ENCODE measurements at places on chromosomes 3 and 15.

GRCh38 chr3:33428734-33429133, 11.5 kb downstream of the UBP1 start:
- no peak for DNase-seq

DNA sequence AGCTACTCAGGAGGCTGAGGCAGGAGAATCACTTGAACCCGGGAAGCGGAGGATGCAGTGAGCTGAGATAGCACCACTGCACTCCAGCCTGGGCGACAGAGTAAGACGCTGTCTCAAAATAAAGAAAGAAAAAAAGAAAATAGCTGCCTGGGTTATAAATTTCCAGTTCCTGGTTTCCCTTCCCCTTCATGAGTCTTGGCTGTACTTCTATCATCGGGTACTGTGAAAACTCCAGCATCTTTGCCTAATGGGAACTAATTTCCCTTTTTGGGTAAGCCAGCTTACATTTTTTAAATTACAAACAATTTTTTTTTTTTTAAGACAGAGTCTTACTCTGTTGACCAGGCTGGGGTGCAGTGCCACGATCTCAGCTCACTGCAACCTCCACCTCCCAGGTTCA, 15.0 kb downstream of the DENND4A start:
- DNase-seq = no peak

DNA sequence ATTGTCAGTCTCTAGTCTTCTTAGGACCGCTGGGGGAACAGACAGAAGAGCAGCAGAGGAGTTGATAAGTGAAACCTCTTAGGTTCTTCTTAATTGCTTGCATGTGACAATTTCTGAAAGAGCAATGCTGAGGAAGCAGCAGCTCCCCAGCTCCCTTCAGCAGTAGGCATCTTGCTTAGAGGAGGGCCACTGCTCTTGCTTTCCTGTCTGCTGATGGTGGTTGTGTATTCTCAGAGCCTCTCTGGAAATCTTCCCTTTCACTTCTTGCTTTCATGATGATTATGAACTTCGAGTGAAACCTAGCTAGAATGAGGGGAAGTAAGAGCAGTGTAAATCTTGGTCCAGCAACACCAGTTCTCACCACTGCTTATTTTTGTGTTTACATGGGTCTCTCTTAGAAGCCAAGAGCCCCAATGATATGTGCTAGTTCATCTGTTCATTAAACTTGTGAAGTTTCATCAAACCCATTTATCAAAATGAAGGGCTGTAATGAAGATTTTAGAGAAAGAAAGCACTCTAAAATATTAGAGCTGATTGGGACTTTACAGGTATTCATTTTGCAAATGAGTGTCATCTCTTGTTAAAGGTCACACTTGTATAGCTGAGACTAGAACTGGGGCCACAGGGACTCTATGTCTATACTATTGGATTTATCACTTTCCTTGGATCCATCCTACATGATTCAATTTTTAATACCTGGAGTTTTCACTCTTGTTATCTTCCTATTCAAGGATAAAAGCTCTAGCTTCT, 246.7 kb downstream of the LPP start:
- DNase-seq = no peak

DNA sequence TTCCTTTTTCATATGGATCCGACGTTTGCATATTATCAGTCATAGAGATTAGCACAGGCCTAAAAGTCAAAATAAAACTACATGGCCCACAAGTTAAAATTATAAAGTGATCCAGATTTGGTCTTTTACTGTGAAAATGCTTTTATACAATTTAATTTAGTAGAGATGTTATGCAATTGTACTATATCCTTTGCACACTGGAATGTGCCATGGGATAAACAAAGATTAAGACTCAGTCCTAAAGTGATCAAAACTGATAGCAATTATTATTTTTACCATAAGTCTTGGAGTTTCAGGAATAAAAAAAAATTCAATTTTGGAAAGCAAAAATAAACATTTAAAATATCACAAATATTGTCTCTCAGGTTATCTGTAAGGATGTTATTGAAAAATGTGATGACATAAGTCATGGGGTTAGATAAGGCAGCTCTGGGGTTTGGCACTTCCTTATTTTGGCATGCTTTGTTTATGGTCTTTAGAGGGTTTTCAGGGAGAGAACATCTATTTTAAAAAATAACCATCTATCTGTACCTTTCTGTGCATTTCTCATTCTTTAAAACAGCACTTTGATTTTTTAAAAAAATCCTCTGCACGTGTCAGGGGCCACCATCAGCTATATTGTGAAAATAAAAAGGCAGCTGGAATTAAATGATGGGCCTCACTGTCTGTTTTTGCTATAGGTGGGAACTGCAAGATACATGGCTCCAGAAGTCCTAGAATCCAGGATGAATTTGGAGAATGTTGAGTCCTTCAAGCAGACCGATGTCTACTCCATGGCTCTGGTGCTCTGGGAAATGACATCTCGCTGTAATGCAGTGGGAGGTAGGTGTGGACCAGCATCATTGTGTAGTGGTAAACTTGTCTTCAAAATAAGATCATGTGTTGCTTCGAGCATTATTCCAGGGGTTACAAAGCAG, 67.3 kb downstream of the TGFBR2 start:
- DNase-seq = no peak

DNA sequence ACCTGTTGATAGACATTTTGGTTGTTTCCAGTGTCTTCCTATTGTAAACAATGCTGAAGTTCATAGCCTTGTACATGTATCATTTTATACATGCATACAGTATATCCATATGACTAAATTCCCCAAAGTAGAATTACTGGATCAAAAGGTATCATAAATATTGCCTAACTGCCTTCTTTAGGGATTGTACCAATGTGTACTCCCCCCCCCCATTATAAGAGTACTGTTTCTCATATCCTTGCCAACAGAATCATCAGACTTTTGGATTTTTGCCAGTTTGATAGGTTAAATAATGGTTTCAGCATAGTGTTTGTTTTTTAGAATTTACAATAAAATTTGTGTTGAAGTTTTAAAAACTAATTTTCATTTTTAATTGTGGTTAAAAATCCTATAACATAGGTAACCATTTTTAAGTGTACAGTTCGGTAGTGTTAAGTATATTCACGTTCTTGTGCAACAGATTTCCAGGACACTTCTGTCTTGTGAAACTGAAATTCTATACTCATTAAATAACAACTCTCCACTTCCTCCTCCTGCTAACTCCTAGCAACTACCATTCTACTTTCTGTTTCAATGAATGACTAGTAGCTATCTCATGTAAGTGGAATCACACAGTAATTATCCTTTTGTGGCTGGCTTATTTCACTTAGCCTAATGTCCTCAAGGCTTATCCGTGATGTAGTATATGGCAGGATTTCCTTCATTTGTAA, 30.8 kb upstream of the MAP3K13 start:
- DNase-seq = no peak

DNA sequence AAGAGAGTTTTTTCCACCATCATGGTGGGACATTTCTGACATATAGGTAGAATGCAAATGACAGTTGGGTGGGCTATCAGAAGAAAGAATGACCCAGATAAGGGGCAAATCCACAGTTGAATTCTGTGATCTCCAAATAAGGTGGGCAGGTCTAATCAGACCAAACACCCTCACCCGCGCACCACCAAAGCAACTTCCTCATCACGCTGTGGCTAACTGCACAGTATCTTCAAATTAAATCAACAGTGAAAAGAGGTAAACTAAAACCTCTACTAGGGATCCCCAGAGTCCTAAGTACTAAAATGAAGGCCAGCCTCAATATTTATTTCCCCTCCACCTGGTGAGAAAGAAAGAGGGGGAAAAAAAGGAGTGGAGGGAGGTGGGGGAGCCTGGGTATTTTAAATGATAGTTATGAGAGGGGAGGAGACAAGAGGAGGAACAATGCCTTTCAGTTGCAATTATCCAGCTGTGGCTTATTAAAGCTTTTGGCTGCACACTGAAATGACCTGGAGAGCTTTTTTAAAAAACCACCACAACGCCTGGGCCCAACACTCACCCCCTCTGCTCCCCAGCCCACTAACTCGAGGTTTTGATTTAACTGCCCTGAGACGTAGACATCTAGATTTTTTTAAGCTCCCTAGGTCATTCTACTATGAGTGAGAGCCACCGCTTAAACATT, 61.0 kb downstream of the LRIG1 start:
- DNase-seq = no peak

DNA sequence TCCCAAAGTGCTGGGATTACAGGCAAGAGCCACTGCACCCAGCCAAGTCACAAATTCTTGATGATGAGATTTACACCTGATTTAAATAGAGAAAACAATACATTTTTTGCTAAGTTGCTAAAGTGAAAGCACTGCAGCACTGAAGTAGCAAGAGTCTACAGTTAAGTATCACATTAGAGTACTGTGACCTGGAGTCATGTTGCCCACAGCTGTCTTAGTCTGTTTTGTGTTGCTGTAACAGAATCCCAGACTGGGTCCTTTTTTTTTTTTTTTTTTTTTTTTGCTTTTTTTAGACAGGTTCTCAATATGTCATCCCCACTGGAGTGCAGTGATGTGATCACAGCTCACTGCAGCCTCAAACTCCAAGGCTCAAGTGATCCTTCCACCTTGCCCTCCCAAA, 23.2 kb upstream of the GNB4 start:
- DNase-seq = no peak

DNA sequence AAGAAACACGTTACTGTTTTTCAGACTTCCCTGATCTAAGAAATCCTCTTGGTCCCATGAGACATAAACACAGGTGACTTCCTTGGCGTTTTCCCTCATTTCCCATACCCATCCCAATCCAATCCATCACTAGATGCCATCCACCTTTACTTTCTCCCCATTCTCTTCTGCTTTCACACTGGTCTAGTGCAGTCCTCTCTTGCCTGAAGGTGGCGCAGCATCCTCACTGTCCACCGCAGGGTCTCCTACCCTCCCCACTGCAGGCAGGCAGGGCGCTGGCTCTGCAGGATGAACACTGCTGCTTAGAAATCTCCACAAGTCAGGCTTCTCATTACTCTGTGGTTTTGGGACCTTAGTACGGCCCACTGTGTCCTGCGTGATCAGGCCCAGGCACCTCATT, 58.2 kb downstream of the RAB7A start:
- DNase-seq = no peak

- DNase-seq = no peak
Observed at GRCh38 chr3:46921871-46922271, 44.4 kb downstream of the PTH1R start.
